ENCODE measurements at places on chromosomes 5 and 9.

DNA sequence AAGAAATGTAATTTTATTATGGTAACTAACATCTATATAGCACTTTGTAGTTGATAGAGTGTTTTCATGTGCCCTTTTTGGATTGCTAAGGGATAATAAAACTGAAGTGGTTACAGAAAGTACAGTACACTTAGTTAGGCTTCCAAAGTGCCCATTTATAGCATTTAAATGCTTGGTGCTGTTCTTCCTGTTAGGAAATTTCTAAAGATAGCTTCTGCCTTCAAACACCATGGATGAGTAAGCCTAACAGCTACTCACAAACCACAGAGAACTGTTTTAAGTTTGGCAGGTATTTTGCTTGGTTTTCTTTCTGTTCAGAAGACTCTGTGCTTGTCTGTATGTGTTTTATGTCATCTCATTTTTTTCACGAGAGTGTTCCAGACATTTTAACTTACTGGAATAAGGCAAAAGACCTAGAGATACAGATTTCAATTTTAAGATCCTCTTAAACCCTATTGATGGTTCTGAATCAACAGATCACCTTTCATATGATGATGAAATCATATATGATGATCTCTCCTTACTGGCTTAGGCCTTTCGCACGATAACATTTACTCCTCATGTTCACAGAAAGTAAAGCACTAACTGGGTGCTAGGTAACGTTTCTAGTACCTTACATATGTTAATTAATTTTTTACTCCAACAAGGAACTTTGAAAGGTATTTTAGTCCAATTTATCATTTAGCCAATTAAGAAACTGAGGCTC, 4.4 kb downstream of the RIMOC1 start:
- no peak for DNase-seq

DNA sequence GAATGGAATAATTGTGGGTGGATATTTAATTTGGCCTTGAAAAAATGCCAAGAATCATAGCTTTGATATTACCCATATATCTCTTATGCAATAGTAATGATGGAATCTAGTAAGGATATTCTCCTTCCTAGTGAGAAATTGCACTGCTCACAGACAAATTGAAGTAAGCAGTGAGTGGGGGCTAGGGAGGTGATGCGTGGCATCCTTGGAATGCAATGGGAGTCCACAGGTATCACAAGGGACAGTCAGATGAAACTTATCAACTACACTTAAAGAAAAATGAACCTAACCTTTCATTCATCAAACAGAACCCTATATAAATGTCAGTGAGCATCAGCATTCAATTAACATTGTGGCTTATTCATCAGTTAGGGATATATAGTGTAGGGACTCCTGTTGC, 57.8 kb downstream of the IZUMO3 start:
- no peak for DNase-seq

DNA sequence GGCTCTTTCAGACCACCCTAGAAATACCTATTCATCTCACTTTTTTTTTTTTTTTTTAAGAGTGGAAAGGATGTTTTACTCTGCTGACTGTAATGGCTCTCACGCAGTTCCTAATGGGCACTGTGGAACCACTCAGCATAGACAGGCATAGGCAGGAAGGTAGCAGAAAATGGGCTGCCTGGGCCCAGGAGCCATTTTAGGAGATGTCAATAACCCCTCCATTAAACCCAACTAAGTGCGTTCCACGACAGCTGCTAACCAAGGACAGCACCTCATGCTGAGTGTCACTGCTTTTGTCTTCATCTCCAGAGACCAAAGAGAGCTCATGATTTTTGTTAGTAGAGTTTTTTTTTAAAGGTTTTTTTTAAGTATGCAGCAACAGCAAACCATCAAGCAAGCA, 15.3 kb downstream of the MAP1B start:
- no peak for DNase-seq

GRCh38 chr5:172452398-172453205, 1.7 kb downstream of the SH3PXD2B start:
- no peak for DNase-seq

GRCh38 chr9:91496351-91496750, 72.7 kb upstream of the NFIL3 start:
- DNase-seq, result no peak

- no peak for DNase-seq
Measured at GRCh38 chr5:14574096-14574495, 7.5 kb upstream of the OTULINL start.

DNA sequence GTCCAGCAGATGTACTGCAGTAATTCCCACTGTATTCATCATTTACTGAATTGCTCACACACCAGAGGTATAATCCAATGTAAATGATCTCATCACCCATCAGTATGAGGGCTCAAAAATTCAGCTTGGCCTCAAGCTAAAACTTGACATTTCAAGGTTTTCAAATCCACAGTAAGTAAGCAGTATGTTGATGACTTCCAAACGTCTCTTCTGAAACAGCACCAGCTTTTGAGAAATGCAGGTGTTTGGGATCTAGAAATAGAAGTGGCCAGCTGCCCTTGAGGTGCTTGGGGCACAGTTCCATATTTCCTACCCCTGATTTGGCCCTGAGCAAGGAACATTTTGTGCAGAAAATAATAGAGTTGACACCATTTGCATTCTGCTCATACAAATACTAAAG, 388.0 kb upstream of the TUSC1 start:
- no peak for DNase-seq
